AG04450 (cell line): ENCODE measurements at places on chromosomes 16 and 17. TPM values are rescaled to one million over a fixed set of nuclear protein-coding genes. Genes with fewer than 3 reads are reported as not detected.

- no peak for DNase-seq
These were observed 25.4 kb downstream of the RTN4RL1 start for GRCh38 chr17:1999557-2000251.

SHISA6 gene
- not detected in 2 replicates for polyA plus RNA-seq

ASB16 gene
- polyA plus RNA-seq: not detected in 2 replicates

DPEP2NB gene
- not detected in 2 replicates for polyA plus RNA-seq

DNA sequence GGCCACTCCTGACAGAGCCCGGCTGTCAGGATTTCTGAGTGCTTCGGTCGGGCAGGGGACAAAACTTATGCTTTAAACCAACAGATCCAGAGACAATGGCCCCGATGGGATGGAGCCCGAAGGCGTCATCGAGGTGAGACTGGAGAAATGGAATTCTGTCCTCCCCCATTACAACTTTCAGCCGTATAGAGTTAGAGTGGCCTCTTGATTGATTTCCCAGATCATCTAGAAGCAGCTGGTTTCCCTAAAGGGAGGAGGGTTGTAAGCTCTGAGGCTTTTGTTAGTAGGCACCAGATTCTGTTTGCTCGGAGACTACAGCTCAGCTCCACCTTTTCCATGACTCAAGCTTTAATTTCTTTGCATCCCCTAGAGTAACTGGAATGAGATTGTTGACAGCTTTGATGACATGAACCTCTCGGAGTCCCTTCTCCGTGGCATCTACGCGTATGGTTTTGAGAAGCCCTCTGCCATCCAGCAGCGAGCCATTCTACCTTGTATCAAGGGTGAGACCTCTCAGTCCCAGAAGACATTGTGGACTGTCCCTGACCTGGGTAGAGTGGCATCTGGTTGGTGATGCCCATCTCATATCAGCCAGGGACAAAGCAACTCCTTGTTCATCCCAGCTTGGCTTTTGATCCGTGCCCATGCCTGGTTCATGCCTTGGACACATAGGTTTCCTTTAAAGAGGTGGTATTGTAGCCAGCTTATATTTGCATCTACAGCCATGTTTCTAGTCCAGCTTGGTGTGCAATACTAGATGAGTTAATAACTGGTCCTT, 5.1 kb upstream of the CD68 start:
- no peak for DNase-seq

GCGR gene
- not detected in 2 replicates for polyA plus RNA-seq
